Activated T-cell treated with anti-CD3 and anti-CD28 coated beads, Interleukin-2, amount 50 U/mL, for 48 hours (primary cell): ENCODE measurements at places on chromosomes 12 and 14.

GRCh38 chr12:80752464-80752863 lies 35.8 kb downstream of the MYF5 start:
- DNase-seq = no peak

- DNase-seq = no peak
Observed at GRCh38 chr12:125674554-125675338, 609.5 kb downstream of the AACS start.

DNA sequence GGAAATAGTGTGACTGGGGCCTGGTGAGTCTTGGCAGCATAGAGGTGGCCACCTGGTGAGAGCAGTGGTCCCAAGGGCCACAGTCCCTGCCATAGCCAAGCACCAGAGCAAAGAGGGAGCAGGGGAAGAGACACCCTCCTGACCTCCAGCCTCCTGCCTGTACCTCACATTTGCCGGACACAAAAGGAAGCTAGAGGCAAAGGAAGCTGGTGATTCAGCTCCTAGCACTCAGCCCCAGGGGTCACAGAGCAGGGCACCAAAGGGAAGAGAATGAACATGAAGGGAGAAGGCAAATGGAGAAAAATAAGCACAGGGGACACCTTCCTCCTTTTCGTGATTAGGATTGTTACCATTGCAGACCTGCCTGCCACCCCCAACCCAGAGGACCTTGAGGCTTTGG lies 216.8 kb downstream of the ZFP36L1 start:
- no peak for DNase-seq

GRCh38 chr14:65780566-65780965 lies 368.0 kb downstream of the FUT8 start:
- no peak for DNase-seq

DNA sequence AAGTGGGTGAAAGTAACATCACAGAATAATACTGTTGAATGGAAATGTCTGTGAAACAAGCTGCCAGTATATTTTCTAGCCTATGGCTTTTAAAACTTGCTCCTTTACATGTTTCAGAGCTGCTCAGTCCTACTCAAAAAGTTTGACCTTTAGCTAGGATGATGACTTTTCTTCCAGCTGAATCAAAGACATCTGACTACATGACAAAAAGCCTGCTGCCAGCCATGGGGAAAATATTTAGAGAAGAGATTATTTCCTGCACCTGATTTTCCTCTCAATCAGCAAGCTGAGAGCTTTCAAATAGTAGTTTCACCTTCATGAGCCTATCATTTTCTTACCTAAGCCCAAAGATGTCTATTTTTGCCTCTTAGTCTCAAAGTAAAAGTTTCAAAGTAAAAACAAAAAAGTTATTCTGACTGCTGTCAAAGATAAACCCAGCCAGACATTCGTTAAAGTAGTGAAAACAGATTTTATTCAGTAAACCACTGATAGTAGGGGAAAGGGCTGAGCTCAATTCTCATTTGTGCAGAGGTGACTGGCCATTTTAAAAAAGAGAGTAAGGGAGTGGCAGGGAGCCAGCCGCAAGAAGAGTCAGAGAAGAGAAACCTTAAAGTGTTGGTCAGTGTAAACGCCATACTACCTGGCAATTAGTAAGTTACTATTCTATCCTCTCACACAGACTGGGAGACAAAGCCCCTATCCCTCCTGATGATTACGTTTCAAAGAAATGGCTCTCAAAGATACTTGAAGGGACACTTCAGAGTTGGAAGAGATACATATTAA lies 2.2 kb downstream of the ATP6V1D start:
- no peak for DNase-seq

DNA sequence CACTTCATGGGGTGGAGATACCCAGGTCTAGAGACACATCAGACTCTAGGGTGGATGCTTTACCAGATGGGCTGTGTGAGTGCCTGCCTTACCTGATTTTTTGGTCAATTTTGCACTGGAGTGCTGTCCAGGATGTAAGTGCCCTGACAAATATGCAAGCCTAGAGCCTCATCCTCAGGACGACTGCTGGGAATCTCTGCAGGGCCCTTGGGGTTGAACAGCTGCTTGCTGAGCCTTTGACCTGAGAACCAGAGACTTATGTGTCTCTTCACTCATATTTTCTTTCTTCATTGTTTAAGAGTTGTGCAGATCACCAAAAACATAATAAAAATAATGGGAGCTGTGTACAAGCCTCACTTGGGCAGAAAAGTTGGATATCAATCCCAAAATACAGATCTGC lies 551.5 kb upstream of the ATP2B1 start:
- DNase-seq = no peak

DNA sequence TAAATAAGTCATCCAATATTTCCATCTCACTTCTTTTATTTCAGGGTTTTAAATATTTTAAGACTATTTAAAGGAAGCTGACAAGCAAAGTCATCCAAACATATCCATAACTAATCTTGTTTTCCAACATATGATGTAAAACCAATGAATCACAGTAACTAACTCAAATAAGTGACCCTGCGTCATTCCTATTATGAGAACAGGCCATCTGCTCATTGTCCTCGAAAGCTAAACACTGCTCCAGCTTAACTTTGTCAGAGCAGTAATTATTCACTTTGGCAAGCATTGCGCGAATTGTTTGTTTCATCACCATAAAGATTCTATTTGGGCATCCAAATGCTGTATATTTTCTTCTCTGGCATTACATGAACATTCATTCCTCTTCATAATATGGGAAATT lies 99.1 kb downstream of the CAPZA3 start:
- no peak for DNase-seq

DNA sequence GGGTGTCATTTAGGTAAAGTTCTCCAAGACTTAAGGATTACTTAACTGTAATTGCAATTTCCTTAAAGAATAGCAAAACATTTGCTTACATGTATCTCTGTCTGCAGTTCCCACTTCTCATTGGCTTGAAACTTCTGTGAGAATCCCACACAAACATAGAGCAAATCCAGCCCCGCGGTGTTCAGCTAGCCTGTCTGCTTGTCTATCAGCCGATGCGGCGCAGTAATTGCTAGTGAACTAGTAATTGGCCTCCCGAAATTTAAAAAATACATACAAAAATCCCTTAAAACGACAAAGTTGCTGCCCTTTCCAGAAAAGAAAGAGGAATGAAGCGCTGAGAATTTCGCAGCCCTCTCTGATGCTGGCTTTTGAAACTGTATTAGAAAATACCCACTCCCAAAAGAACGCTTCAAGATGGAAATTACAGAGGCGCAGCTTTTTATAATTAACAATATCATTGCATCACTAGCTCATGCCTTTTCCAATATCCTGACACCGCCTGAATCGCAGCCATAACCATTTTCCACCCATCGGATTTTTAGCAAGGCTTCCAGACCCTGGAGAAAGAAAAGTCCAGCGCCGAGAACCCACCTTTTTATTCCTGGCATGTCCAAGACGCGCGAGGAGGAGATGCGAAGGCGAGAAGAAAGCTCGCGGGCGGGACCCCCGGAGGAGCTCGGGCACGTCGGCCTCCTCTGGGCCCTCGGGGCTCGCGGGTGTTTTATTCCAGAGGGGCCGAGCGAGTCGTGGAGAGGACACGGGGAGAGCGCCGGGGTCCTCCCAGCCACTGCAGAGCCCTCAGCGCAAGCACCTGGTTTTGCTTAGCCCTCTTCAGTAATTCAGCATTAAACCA lies 646 bp downstream of the FBLN5 start:
- no peak for DNase-seq

- no peak for DNase-seq
Observed at GRCh38 chr14:90530523-90530922, 133.7 kb downstream of the CALM1 start.

- no peak for DNase-seq
Observed at GRCh38 chr12:68483592-68484383, 126.9 kb upstream of the RAP1B start.

- no peak for DNase-seq
Observed at GRCh38 chr12:29771786-29772185, 12.0 kb downstream of the TMTC1 start.

GRCh38 chr12:55862286-55862685 lies 19.6 kb upstream of the MMP19 start:
- no peak for DNase-seq

DNA sequence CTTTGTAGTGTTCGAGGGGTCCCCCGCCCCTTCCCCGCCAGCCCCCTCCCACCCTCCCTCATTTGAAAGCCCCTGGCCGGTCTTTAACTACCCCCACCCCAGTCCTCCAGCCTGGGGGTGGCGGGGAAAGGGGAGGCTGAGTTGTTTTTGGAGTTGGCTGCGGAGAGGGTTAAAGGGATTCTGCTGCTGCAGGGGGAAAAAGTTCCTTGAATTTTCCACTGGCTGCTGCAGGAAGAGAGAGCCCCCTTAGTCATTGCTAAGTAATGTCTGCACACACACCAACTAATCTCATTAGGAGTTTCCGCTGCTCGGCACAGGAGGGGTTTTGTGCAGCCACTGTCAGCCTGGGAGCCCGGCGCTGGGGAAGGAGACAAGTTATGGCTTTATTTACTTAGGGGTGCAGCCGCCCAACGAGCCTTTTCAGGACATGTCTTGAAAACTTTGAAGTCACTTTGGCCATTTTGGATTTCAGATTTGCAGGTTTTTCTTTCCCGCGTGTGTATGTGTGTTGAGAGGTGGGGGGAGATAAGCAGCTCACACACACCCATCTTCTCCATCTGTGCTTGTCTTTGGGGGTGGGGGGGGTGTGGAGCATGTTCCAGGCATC lies 1.8 kb downstream of the ELK3 start:
- peak; percentile 75 for DNase-seq

- no peak for DNase-seq
Observed at GRCh38 chr12:101297661-101298060, 17.8 kb downstream of the UTP20 start.

- no peak for DNase-seq
Observed at GRCh38 chr12:84315926-84316325, 596.7 kb downstream of the SLC6A15 start.

DNA sequence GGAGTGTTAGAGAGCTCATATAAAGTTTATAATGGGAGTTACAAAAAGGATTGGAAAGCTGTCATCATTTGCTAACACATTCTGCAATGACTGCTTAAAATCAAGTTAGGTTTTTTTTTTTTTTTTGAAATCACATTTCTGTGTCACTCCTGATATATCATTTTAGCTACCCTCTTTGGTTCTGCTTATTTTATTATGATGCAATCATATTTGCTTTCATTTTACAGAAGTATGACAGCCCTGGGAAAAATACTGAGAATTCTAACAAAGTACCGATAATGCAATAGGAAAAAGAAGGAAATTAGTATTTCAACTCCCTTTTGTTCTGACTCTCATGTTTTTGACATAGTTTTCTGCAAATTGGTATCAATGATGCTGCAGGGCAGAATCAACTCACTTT lies 71.6 kb upstream of the MDGA2 start:
- DNase-seq = no peak

DNA sequence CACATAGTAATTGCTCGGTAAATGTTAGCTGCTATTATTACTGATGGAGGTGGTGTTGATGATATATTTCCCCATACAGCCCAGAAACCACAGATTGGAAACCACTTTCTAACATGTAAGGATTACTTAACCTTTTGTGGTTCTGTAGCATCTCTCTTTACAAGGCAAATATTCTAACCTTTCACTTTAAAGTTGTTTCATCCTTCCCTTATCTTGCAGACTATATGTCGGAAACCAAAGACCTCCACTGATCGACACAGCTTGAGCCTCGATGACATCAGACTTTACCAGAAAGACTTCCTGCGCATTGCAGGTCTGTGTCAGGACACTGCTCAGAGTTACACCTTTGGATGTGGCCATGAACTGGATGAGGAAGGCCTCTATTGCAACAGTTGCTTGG lies 75.8 kb downstream of the FRMD6 start:
- DNase-seq = no peak

DNA sequence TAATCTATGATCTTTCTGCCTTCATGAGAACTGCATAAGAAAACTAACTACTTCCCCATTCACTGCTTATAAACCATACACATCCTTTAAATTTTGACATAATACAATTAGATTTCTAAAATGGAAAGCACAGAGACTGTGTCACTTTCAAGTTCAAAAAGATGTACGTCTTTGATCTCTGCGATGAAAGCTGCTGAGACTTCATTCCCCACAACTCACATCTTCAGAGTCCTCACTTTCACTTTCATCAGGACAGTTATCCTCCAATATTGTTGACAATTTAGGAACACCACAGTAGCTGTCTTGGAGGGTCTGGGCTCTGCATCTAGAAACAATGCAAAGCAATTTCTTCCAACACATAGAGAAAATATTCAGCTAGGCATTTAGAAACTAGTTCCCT lies 47.9 kb upstream of the KCNC2 start:
- no peak for DNase-seq

DNA sequence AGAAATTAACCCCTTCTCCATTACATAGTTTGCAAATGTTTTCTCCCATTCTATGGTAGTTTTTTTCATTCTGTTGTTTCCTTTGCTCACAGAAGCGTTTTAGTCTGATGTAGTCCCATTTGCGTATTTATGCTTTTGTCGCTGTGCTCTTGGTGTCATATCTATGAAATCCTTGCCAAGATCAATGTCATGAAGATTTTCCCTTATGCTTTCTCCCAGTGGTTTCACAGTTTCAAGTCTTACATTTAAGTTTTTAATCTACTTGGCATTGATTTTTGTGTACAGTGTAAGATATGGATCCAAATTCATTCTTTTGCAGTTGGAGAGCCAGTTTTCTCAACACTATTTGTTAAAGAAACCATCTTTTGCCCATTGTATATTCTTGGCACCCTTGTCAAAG lies 357.6 kb downstream of the APAF1 start:
- no peak for DNase-seq

- DNase-seq = no peak
Observed at GRCh38 chr12:77878901-77879300, 48.2 kb downstream of the NAV3 start.

DNA sequence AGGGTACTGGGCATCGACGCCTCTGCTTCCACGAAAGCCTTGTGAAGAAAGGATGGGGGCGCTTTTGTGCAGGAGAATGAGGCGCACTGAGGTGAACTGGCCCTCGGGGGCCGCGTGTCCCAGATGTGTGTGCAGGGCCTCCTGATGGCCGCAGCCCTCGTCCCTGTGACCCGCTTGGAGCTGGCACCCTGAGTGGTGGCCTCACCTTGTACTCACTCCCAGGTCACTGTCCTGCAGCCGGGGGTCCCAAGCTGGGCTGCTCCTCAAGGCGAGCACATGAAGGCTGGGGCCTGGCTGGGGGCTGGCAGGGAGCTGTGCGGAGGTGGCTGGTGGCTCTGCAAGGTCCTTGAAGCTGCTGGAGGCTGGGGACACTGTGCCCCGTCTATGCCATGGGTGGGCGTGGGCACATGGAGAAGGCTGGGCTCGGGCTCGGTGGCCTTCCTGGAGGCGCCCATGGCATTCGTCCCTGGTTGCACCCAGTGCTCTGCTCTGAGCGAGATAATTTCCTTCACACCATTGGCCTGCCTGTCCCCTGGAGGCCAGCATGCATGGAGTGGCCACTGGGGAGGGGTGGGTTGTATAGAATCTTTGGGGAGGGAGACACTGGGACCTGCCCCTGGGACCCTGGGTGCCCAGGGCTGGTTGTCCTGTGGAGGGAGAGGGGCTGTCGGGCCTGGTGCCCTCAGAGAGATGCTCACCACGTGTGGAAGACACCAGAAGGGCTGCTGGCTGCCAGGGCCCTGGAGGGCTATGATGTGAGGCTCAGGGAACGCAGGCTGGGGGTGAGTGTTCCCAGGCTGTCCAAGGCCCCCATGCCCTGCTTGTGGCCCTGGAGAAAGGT lies 79.3 kb downstream of the TMEM121 start:
- no peak for DNase-seq
